ENCODE measurements at places on chromosomes 6 and 20.

DNA sequence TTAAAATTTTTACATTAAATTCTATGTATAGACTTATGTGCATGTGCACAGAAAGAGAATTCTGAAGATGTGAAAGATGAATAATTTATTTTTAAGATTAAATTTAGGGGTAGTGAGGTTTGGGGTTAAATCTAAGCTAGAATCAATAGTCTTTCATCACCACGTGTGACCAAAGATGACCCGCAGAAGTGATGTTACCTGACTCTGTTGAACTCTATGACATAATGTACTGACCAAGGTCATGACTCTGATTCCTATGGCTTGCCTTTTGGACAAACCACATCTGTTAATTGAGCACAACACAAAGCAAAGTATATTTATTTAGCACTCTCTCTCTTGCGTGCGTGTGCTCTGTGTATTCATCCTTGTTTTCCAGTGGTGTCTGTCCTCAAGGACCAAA, 150.6 kb downstream of the BACH2 start:
- no peak for DNase-seq

DNA sequence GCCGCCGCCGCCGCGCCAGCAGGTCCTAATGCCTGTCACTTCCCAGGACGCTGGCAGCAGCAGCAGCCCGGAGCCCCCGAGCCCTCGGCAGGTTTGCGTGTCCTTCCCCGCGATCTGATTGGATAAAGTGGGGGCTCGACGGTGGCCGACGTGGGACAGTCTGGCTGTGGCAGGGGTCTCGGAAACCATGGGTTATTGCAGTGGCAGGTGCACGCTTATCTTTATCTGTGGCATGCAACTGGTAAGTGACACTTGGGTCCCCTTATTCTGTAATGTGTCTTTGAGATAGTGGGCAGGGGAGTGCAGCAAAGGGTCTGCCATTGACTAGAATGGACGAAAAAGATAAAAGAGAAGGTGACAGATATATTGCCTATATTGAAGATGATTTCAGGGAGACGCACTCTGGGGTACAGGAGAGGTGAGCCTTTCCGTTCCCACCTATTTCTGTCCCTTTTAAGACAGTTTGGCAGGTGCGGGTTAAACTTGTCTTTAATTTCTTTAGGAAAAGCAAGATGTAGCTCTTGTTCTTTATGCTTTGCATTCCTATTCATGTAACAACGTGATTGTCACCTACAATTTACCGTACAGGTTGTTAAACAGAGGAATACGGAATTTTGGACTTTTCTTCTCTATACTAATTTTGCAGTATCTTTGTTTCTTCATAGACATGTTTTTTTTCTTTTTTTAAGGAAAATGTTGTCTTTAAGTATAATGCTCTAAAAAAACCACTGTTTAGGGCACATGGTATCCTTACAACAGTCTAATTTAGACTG, 535 bp downstream of the NKAIN2 start:
- DNase-seq = peak; percentile 20

GRCh38 chr20:19392344-19393130, 180.1 kb downstream of the SLC24A3 start:
- no peak for DNase-seq

DNA sequence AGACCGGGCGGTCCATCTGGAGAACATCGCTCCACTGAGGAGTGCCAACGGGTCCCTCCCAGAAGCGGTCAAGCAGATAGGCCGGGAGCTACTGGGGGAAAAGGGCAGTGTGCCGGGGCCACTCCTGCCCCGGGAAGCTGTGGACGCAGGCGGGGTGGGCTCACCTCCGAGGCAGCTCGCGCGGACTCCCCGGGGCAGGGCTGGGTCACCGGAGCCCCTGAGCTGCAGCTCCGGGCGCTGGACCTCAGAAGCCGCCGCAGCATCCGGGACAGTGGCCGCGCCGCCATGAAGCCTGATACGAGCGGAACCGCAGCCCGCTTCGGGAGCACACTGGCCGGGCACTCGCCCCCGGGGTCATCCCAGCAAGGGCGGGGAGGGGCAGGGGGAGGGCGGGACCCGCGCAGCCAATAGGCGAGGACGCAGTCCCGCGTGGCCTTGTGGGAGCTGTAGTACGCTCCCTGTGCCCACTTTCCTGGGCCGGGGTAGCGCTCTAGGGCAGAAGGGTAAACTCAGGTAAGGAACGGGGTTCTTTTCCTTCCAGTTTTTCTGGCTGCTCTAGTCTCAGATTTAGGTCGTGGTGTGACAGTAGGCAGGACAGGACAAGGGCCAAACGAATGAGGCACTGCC, at the start of gene MOCS1:
Gene MOCS1, minus strand, starts transcription at position 332 of the 627 bp plus-strand sequence. Its CDS starts 45 bp downstream, at position 287.
- peak; percentile 25 for DNase-seq

GRCh38 chr6:455835-456234, 64.3 kb downstream of the IRF4 start:
- no peak for DNase-seq

DNA sequence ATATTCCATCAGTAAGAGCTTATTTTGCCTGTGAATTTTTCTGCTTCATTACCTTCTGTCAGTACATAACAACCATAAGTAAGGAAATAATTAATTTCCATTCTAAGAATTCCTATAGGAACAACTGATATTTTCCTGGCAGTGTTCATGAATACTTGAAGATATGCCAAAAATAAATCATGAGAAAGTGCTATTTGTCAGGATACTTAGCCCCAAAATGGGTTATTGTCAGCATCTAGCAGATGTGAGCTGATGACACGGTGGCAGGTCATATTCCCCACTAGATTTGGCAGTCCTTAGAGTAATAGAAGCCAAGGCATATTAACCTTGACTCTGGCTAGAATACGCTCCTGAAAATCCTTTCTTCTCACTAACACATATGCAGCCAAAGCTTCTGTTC, 43.2 kb upstream of the CRISP1 start:
- DNase-seq = peak; percentile 70

- no peak for DNase-seq
Observed at GRCh38 chr6:30041221-30041620, 19.8 kb upstream of the POLR1H start.
